ENCODE measurements at places on chromosomes 3 and 15.

DNA sequence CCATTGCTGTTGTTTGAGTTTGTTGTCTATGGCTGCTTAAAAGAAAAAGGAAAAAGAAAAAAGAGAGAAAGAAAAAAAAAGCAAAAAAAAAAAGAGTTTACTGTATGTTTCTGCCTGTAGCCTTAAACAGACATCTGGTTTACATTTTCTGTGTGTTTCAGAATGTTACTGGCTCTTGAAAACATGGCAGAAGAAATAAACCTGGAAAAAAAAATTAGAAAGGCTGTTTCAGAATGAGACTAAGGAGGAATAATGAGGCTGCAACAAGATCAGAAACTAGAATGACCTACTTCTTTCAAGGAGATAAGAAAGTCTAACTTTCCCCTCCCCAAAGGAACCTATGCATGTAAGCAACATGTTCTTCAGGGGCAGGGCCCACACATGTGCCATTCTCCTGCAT, 292.1 kb downstream of the DIPK2A start:
- DNase-seq: no peak

- no peak for DNase-seq
These were observed 484.5 kb downstream of the TAFA4 start for GRCh38 chr3:68447885-68448284.

DNA sequence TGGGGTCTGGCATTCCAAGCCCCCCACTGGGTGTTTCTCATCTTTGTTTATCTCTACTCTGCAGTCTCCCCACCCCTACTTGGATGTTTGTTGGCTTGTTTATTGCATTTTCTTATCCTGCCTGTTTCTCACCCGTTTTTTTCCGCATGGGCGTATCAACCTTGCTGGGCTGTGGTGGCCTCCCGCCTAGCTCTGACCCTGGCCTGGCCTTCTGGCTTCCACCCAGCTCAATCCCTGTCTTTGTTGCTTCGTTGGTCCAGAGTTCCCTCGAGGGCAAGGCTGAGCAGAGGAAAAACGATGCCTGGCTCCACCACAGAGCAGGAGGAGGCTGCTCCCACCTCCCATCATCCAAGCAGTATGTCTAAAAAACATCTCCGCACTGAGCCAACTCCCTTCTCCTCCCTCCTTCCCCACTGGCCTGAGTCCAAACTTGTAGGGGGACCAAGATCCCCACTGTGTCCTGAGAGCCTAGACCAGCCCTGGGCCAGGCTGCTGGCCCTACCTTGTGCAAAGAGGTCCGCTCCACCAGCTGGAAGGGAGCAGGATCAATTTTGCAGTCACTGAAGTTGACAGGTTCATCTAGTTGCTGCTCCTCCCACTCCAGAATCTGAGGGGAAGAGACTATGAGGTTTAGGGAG, 9.8 kb downstream of the CLCN2 start:
- no peak for DNase-seq

GRCh38 chr3:195868866-195869412, 39.4 kb downstream of the TNK2 start:
- DNase-seq: no peak

GRCh38 chr3:40137591-40138295, 171.8 kb upstream of the EIF1B start:
- DNase-seq: no peak

- no peak for DNase-seq
These were observed 23.5 kb downstream of the OCA2 start for GRCh38 chr15:28075573-28075972.

GRCh38 chr3:170633573-170633972, 47.7 kb upstream of the SLC7A14 start:
- DNase-seq: no peak

- DNase-seq: no peak
These were observed 52.7 kb upstream of the OXTR start for GRCh38 chr3:8822141-8822540.
